ENCODE measurements at places on chromosomes 6 and 20.

DNA sequence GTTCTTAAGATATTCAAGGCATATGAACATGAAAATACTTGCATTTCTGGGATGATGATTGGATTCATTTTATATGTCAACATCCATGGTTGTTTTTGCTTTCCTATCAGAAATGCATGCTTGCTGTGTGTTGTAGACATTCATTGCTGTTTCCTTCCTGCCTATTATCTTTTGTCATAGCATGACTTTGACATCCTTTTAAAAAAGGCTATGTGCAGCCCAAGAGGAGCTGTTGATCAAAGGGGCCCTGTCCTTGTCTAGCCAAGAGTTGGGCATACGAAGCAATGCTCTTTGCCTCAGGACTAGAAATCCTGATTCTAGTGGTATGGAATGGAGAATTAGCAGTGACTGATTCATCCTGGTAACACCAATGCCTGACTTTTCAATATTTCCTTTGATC is 143.1 kb downstream of the RNF144B start:
- DNase-seq, result no peak

DNA sequence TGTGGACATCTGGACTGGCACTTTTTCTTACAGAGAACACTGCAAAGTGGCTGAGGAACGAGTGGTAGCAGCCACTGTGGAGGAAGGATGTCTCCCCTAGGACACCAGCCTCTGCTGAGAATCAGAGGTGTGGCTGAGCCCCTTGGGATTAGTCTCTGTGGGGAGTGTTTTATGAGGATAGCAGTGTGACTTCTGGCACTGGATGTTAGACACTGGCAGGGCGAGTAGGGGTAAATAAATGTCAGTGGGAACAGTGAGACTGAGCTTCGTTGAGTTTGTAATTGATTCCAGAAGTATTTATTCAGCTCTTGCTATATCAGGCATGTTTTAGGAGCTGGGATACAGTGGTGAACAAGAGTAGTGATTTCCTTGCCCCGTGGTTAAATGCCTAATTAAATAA is 124.0 kb downstream of the JARID2 start:
- DNase-seq, result no peak

GRCh38 chr20:49045440-49046086 is 549 bp upstream of the CSE1L start:
- DNase-seq, result no peak

DNA sequence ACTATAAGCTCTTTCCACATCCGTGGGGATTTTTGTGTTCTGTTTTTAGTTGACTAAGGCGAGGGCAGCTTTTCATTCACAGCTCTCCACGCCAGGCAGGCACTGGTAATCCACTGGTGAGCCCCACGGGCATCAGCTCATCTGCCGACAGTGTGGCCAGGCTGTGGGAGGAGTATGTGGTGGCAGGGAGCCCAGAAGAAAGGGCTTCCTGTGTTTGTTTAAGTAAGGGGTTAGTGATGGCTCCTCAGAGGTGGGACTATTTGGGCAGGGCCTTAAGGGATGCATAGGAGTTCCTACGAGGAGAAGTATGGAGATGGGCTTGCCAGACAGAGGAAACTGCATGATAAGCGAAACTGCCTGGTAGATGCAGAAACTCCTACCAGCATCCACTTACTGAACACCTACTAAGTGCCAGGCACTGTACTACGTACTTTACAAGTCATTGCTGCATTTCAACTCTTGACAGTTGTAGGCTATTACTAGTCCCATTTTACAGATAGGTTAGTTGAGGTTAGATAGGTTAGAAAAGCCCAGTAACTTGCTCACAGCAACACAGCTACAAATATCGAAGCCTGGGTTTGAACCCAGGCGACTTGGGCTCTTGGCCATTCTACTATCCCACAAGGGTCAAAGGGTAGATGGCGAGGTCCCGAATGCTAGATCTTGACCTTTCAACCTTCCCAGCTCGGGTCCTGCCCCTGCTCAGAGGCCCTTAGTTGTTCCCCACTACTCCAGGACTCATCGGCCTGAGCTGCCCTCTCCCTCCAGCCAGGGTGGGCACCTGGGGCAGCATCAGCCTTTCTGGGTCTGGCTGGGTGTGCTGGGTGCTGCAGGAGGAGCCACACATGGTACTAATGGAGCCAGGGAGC is 55.1 kb downstream of the CEBPB start:
- DNase-seq, result no peak

GRCh38 chr6:117603821-117604220 is 1.5 kb upstream of the GOPC start:
- no peak for DNase-seq

Data from stimulated activated CD4-positive, alpha-beta T cell treated with anti-CD3 and anti-CD28 coated beads, Interleukin-12 subunit alpha, Interleukin-12 subunit beta, amount 100 ng/mL, for 48 hours (primary cell).